ENCODE measurements at places on chromosomes 5 and 9.
A peak's percentile ranks its signal among the peaks of the same experiment; 100 is the strongest.

GRCh38 chr9:93260263-93261066 lies 76.5 kb downstream of the WNK2 start:
- DNase-seq: no peak

- DNase-seq: no peak
Observed at GRCh38 chr9:77498891-77499290, 149.2 kb downstream of the GNA14 start.

GRCh38 chr5:43514471-43514815 lies 505 bp downstream of the C5orf34 start:
- DNase-seq: peak; percentile 22

DNA sequence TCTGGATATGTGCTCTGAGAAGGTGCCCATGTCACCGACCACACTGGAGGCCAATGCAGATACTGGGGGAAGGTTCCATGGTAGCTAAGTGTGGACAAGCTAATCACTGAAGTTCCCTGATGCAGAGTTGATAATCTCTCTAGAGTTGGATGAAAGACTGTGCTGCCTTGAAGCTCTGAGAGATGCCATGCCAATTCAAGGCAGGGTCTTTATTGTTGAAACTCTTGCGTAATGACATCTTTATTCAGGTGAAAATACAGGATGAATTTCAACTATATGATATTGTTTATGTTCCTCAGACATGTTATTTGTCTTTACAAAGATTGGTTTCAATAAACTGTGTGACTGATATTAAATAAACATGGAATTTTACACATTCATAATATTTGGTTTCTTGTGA lies 167.6 kb upstream of the TMEM161B start:
- DNase-seq: no peak

DNA sequence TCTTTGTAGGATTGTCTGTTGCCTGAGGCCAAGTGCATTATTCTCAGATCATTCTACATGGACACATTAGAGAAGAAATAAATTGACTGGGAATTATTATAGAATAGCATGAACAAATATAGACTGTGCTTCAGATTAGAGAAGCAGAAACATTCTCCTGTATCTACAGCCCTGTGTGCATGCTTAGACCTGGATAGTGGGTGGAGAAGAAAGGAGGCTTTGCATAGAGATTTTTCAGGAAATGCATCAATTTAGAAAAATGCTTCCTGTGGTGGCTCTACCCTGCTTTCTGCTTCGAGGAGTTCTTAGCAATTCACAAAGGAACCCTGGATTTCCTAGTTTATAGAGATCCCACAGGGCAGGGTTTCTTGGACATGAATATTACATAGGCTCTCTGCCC lies 66.7 kb downstream of the IRX1 start:
- no peak for DNase-seq

GRCh38 chr5:135127439-135128240 lies 93.6 kb upstream of the PITX1 start:
- DNase-seq: no peak

DNA sequence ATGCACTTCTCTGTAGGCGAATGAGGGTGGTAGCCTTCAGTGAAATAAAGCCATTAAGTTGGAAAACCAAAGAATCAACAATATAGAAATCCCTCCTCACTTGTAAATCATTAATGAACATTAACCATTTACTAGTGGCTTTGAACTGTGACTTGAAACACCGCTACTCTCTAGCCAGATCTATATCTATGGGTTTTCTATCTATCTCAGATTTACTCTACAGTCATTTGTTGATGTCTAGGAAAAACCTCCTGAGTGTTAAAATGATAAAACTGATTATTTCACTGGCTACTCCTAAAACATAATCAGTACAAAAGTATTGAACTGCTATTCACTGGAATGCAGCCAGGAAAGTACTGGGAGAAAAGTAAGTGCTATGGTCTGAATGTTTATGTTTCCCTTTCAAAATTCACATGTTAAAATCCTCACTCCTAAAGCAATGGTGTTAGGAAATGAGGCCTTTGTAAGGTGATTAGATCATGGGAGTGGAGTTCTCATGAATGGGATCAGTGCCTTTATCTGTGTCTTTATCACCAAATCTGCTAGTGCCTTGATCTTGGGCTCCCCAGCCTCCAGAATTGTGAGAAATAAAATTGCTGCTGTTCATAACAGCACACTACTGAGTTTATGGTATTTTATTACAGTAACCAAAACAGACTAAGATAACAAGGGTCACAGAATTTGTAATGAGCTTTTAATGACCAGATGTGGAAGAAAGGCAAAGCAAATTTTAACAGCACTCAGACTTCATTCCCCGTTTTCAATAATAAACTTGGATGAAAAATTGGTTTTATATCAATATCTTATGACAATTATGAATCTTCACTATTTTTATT lies 8.6 kb upstream of the OXCT1 start:
- no peak for DNase-seq

- DNase-seq: no peak
Observed at GRCh38 chr5:150227036-150227435, 37.2 kb downstream of the SLC6A7 start.

DNA sequence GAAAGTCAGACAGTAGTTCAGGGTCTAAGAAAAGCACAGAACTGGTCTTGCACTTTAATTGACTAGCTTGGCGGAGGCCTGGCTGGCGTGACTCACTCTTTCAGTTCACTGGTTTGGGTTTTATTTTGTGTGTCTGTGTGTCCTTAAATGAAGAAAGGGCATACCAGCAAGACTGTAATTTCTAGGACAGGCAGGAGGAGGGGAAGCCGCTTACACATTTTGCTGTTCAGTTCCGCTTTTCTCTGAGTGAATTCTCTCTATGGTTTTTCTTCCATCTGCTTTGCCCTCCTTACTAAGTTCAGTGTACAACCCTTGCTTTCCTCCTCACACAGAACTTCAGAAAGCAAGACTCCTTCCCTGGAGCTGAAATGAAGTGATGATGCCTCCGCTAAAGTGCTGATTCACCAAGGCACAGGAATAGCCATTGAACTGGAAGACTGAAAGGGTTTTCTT lies 150.8 kb downstream of the MEF2C start:
- DNase-seq: no peak

- DNase-seq: no peak
Observed at GRCh38 chr9:121735793-121736770, 84.6 kb downstream of the DAB2IP start.

- no peak for DNase-seq
Observed at GRCh38 chr5:173664154-173664526, 47.7 kb upstream of the BOD1 start.

- no peak for DNase-seq
Observed at GRCh38 chr5:473551-474192, 30.7 kb downstream of the EXOC3 start.

GRCh38 chr9:95116002-95116807 lies 201.3 kb downstream of the FANCC start:
- DNase-seq: no peak

- DNase-seq: no peak
Observed at GRCh38 chr9:77433675-77434445, 214.3 kb downstream of the GNA14 start.

DNA sequence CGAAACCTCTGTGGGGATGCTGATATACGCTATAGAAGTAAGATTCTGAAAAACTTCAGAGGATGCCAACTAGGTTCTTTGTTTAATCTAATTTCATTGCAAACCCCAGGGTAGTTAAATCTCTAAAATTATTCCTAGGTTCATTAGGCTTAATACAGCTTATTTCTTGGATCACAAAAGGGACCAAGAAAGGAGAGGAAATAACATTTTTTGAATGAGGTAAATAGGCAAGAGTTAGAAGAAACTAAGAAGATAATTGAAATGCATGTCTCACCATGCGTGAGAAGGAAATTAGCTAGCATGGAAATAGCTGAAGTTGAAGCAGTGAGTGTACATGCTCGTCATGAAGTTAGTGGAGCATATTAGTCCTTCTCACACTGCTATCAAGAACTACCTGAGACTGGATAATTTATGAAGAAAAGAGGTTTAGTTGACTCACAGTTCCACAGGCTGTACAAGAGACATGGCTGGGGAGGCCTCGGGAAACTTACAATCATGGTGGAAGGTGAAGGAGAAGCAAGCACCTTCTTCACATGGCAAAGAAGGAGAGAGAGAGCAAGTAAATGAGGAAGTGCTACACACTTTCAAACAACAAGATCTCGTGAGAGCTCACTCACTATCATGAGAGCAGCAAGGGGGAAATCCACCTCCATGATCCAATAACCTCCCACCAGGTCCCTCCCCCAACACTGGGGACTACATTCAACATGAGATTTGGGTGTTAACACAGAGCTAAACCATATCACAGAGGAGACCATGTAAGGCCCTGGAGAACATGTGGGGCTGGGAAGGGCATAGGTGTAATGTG lies 125.1 kb upstream of the OSMR start:
- no peak for DNase-seq

DNA sequence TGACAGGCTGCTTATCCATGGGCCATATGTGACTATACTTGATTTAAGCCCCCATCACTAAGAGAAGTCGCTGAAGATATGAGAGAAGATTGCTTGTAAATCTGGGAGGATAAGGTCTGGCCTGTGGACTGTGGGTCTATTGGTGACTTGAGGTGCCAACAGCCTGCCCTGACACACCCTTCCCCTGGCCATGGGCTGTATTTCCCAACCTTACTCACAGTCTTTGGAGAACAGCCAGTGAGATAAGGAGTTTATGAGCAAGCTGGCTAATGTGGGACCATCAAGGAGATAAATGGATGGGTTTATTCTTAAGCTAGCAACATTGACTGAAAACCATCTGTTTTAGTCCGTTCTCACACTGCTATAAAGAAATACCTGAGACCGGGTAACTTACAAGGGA lies 231.3 kb downstream of the ZSWIM6 start:
- no peak for DNase-seq

- DNase-seq: no peak
Observed at GRCh38 chr5:96079075-96079474, 117.4 kb upstream of the ELL2 start.

- no peak for DNase-seq
Observed at GRCh38 chr5:1216211-1216917, 8.8 kb upstream of the SLC6A18 start.

All from activated CD8-positive, alpha-beta memory T cell treated with anti-CD3 and anti-CD28 coated beads for 1 hour (primary cell).